ENCODE measurements at places on chromosomes 5 and 9.
A peak's percentile ranks its signal among the peaks of the same experiment; 100 is the strongest.

GRCh38 chr5:175840050-175840841 is 31.1 kb upstream of the CPLX2 start:
- DNase-seq: no peak

GRCh38 chr5:101811466-101811865 is 484.6 kb downstream of the SLCO4C1 start:
- peak; percentile 57 for DNase-seq

- DNase-seq: peak; percentile 68
Measured at GRCh38 chr9:18610956-18611355, 137.0 kb downstream of the ADAMTSL1 start.

- DNase-seq: no peak
Measured at GRCh38 chr9:94005272-94005901, 50.2 kb upstream of the BARX1 start.

GRCh38 chr5:57844410-57844809 is 361.8 kb upstream of the ACTBL2 start:
- no peak for DNase-seq

- no peak for DNase-seq
Measured at GRCh38 chr9:78510035-78510434, 213.1 kb downstream of the PSAT1 start.

DNA sequence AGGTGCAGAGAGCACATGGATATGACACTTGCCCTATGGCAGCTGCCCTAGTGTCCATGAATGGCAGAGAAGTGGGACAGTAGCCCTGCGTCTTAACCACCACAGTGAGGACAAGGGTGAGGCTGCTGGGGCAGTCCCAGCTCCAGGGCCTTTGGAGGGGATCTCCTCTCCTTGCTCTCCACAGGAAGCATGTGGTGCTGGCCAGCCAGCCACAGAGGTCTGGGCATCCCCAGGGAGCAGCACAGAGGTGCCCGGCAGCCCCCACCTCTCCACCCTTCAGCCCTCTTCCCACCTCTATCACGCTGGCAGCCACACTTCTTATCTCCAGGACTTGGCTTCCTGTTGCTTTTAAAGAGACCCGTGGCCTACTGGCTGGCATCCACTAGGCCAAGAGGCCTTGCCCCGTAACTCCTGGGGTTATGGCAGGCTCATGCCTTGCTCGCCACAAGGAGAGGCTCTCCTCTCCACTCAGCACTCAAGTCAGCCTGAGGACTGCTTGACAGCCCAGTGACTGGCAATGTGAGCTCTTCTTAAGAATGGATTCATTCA is 21.9 kb downstream of the CSF2 start:
- no peak for DNase-seq

- DNase-seq: no peak
Measured at GRCh38 chr9:36764364-36765076, 191.8 kb downstream of the MELK start.

GRCh38 chr9:81632599-81632998 is 56.7 kb downstream of the TLE1 start:
- peak; percentile 42 for DNase-seq

DNA sequence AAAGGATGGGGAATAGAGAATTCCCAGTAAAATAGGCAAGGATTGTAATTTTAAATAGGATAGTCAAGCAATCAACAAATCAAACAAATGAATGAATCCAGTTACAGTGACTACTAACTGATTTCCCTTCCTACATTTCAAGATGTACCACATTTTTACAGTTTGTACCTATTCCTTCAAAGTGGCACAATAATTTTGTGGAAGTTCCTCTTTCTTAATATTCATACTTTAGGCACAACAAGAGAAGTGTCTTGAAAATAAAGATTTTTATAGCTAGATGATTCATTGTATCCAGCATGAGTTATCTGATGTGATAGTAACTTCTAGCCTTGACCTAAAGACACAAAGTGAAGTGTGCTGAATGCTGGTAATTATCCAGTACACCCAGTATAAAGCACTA is 122.2 kb upstream of the ACOT12 start:
- no peak for DNase-seq

GRCh38 chr5:145408048-145408341 is 427.1 kb downstream of the PRELID2 start:
- DNase-seq: no peak

DNA sequence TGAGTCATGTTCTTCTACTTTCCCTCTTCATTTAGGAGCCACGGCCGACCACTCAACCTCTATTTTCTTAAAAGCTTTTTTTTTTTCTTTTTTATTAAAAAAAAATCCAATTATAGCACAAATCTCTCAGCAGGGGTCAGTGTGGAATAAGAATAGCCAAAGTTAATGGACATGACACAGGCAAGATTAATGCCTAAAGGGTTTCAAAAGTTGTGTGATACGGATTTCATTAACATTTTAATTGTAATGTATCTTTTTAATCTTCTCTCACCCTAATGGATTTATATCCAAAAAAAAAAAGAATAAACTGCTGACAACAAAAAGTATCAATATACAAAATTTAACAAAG is 5.4 kb downstream of the NACC2 start:
- DNase-seq: no peak

- no peak for DNase-seq
Measured at GRCh38 chr9:136079211-136079915, 15.7 kb downstream of the NACC2 start.

DNA sequence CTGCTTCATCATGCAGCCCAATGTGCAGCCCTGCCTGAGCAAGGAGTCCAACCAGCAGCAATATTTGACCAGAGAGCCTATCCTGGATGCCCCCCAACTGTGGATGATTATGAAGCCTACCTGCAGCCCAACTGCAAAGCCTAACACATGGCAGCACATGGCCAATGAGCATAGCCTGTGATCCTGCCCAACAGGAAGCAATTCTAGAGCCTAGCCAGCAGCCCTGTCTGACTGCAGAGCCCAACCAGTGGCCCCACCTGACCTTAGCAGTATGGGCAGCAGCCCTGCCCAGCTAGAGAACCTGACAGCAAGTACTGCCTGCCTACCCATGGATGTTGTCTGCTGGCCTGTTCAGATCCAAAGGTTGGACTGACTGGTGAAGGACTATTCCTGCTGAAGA is 97.3 kb upstream of the SH3GL2 start:
- DNase-seq: no peak

- no peak for DNase-seq
Measured at GRCh38 chr5:36442352-36442751, 140.7 kb upstream of the RANBP3L start.

DNA sequence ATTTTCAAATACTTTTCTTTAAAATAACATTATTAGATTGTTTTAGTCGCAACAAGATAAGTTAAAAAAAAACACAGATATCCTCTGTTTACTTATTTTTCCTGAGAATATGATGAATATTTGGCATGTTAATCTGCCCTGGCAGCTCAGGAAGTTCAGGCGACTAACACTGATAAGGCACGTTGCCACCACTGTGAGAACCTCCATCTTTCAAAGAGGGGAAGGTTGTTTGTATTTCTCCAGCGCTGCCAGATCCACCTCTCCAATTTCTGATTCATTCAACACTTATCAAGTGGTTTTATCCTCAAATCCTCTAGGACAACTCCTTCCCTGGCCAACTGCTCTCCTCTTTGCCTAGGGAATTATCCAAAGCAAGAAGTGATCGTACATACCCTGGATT is 21.8 kb downstream of the CTNNAL1 start:
- DNase-seq: no peak

GRCh38 chr5:14281746-14282181 is 138.6 kb downstream of the TRIO start:
- no peak for DNase-seq

DNA sequence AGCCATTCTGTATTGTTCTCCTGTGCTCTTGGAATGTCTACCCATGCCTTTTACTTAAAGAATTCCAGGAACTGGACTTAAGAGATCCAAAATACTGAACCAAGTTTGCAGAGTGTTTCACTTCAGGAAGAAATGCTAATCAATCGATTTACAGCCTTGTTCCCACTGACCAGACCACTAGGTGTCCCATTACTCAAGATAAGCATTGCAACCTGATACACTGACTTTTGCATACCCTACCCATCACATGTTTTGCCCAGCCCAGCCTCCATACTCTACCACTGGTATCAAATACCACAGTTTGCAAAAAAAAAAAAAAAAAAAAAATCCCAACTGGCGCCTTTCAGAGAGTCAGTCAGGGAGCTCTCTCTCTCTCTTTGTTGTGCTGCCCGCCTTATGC is 550.8 kb downstream of the CDH9 start:
- DNase-seq: no peak

- no peak for DNase-seq
Measured at GRCh38 chr5:52392321-52392720, 395.4 kb upstream of the ITGA1 start.

GRCh38 chr5:32852535-32852934 is 141.4 kb downstream of the NPR3 start:
- no peak for DNase-seq

DNA sequence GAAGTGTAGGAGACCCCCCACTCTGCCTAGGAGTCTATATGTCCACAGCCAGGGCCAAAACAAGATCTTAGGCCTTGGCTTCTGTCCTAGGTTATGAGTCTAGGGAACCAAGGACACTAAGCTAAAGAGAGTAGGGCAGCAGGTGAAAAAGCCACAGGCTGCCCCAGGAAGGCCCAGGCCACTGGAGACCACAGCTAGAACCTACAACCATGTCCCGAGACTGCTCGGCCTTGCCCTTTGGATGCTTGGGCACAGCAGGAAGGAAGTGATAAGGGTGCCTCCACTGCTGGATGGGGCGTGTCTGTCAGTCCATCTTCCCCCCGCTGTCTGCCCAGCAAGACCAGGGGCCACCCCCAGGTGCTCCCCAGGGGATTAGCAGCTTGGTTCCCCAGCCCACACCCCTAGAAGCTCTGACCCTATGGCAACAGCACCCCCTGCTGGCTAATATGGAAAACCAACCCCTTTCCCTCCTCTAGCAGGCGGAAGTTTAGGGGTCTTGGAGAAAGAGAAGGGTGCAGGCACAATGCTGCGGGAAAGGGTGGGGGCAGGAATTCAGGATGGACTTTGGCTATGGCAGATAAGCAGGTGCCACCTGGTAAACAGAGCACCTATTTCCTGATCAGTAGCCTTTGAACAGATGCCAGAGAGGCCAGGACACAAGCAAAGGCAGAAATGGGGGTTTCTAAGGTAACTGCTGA is 10.5 kb upstream of the IRF1 start:
- peak; percentile 15 for DNase-seq

DNA sequence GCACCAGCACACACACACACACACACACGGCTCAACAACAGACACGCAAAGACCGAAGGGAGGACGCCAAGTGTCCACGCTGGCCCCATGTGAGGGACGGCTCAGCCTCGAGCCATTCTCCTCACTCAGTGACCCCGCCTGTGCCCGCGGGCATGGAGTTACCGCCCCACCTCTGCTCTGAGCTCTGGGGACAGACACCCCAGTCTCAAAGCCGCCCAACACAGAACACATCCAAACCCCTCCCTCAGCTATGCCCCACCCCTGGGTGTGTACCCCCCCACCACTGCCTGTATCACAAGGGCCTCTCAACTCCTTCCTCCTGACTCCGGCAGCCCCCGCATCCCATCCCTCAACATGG is 81.2 kb downstream of the CAMSAP1 start:
- no peak for DNase-seq

DNA sequence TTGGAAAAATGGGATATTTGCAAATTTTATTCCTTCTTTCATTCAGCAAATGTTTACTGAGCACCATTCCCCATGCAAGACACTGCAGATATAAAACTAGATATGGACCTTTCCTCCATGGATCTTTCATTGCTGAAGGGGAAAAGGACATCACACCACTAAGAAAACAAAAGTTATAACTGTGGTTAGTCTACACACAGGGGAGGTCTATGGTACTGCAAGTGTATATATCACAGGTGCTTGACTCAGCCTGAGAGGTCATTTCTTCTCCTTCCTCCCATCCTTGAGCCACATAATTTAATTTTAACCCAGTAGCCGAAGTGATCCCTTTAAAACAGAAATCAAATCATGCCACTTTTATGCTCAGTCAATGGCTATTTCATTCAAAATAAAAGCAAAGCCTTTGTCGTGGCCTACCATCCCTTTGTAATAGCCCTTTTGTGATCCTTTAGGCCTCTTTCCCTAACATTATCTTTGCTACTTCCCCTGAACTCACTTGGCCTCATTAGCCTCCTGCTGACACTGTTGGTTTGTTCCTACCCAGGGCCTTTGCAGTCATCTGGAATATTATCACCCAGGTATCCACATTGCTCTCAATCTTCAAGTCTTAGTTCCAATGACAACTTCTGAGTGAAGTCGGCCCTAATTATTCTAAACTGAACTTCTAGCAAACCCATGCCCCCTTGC is 213.2 kb downstream of the GABRB2 start:
- DNase-seq: no peak

- DNase-seq: peak; percentile 57
Measured at GRCh38 chr5:124102486-124102885, 590.5 kb downstream of the CSNK1G3 start.

DNA sequence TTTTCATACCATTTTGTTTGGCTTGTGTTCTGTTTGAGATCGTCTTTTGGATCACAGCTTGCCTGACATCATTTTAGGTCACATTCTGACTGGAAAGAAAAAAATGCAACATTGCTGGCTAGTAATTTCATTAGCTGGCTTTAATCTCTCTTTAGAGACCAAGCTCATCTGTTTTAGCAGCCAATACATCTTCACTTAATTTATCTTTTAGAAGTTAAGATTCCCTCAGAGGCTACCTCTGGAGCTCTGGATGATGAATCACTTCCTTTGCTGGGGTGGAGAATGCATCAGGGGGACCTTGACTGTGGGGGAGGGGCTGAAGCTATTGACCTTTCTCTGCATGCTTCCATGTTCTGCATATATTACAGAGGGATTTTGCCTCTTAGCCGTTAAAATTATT is 181.5 kb upstream of the OTULINL start:
- peak; percentile 82 for DNase-seq

DNA sequence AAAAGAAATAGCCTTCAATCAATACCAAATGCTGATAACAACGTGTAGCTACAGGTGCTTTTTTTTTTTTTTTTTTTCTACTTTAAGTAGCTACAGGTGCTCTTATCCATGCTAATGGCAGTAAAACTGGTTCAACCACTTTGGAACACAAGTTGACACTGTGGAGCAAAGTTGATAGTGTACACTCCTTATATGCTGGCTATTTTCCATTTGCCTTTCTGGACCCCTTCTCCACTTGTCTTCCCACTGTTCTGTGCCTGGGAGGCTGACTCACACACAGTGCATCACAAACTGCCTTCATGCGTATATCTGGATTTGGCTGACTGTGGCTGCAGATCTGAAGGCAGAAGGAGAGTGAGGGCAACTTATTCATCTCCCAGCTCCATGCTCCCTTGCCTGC is 247.9 kb downstream of the MSX2 start:
- no peak for DNase-seq

GRCh38 chr9:116899337-116900006 is 212.4 kb downstream of the TRIM32 start:
- DNase-seq: no peak

Measured in skin of body (tissue), 3 donors.